Activated naive CD4-positive, alpha-beta T cell treated with anti-CD3 and anti-CD28 coated beads, Interleukin-2, amount 50 U/mL, for 72 hours (primary cell): ENCODE measurements at places on chromosomes 7 and 10. TPM values are rescaled to one million over a fixed set of nuclear protein-coding genes. Genes with fewer than 3 reads are reported as not detected.
A peak's percentile ranks its signal among the peaks of the same experiment; 100 is the strongest.

The BEND7 gene
- not detected for total RNA-seq

DNA sequence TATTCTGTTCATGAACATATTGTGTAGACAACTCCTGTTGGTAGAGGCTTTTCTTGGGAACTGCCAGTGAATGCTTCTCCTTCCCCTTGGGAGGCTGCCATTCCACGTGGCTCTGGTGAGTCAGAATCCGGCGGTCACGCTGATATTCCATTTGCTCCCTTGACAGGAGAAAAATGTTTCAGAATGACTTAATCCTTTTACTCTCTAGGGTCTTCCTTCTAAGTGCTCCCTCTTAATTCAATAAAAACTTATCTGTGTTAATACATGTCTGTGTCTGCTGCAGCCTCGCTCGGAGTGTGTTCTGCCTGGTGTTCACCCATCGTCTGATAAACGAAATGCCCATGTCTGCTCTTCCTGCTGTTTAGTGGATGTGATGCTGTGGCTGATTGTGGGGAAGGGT is 278.6 kb downstream of the ARHGAP12 start:
- DNase-seq, result no peak

- peak; percentile 48 for DNase-seq
Observed at GRCh38 chr7:3149231-3149995, 105.7 kb upstream of the CARD11 start.

The DNAJC1 gene
- total RNA-seq, result 22.2 TPM

The HOXA2 gene
- not detected for total RNA-seq

DNA sequence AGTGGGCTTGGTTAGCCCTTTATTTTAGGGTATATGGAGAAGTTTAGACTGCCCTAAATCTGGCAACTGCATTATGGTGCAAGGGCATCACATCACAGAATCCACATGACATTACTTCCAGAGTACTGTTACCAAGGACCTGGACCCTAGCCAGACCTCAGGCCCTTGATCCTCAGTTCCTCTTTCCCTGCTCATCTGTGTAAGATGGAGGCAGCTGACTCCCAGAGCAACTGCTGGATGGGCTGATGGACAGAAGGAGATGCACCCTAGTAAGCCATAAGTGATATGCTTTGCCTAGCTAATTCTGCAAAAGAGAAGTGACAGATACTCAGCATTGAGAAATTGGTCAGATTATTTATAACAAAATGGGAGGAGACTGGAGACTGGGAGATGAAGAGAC is 131.7 kb downstream of the DYNC1I1 start:
- DNase-seq, result no peak

- DNase-seq, result no peak
Observed at GRCh38 chr7:142459551-142459963, 201.7 kb upstream of the PRSS58 start.

GRCh38 chr10:42790835-42791234 is 8.2 kb downstream of the BMS1 start:
- DNase-seq, result no peak

The HOXA6 gene
- total RNA-seq, result not detected

DNA sequence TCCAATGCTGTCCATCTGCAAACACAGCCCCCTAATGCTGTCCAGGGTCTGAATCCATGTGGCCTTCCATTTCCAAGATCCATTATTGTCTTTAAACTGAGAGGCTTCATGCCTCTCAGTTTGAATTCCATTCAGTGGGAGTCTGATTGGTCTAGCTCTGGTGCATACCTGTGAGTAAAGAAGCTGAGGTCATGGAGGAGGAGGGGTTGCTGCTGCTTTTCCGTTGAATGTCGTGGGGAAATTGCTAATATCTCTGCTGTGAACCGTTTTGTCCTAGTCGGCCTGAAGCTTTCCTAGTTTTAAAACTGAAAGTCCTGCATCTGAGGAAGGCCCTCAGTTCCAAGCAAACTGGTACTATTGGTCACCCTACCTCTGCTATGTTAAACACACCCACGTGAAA is 17.7 kb downstream of the SH2D4B start:
- no peak for DNase-seq

The STEAP2 gene
- not detected for total RNA-seq

The PON3 gene
- total RNA-seq, result not detected

- no peak for DNase-seq
Observed at GRCh38 chr7:46705386-46706255, 784.5 kb upstream of the IGFBP3 start.

The DNAH11 gene
- total RNA-seq, result 0.02 TPM

- no peak for DNase-seq
Observed at GRCh38 chr7:85343484-85343883, 156.6 kb upstream of the SEMA3D start.

The DENND2A gene
- not detected for total RNA-seq

DNA sequence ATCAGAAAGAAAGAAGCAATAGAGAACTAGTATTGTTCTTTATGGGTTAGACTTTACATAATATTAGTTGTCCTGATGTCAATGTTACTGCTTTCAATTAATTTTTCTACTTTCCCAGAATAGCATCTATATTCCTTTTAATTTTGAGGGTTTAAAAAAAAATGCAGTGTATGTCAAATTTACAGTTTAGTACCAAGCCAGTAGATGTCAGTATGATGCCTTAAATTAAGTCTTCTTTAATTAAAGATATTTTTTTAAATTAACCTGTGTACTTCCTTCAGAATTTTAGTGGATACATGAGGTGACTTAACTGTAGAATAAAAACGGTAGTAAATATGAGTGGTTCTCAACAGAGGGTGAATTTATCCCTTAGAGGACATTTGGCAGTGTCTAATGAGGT is 35.2 kb upstream of the STOX1 start:
- no peak for DNase-seq
